ENCODE measurements at places on chromosomes 11 and 22. TPM values are rescaled to one million over a fixed set of nuclear protein-coding genes. Genes with fewer than 3 reads are reported as not detected.

The LBHD1 gene
- total RNA-seq = 11.6 TPM

The TSPO gene
- total RNA-seq = 28.9 TPM

The NPTXR gene
- total RNA-seq = 15.1 TPM

The CYP2D6 gene
- total RNA-seq = 0.14 TPM

The UPK3A gene
- total RNA-seq = not detected

The ARVCF gene
- total RNA-seq = 64.3 TPM

The LMO2 gene
- 28.6 TPM for total RNA-seq

The CHRM4 gene
- 0.56 TPM for total RNA-seq

The RPS6KB2 gene
- total RNA-seq = 88.0 TPM

The ATL3 gene
- 3.1 TPM for total RNA-seq

The ZNF215 gene
- 1.6 TPM for total RNA-seq

The HPS4 gene
- total RNA-seq = 35.9 TPM

The MYOD1 gene
- total RNA-seq = not detected

The KIAA1671 gene
- total RNA-seq = 18.7 TPM

The ISX gene
- total RNA-seq = not detected

The KBTBD4 gene
- 22.5 TPM for total RNA-seq

The KDM4E gene
- total RNA-seq = not detected

The ACRV1 gene
- total RNA-seq = not detected
